Globus pallidus (tissue), 1 donor: ENCODE measurements at places on chromosomes 3 and 15.
A peak's percentile ranks its signal among the peaks of the same experiment; 100 is the strongest.

DNA sequence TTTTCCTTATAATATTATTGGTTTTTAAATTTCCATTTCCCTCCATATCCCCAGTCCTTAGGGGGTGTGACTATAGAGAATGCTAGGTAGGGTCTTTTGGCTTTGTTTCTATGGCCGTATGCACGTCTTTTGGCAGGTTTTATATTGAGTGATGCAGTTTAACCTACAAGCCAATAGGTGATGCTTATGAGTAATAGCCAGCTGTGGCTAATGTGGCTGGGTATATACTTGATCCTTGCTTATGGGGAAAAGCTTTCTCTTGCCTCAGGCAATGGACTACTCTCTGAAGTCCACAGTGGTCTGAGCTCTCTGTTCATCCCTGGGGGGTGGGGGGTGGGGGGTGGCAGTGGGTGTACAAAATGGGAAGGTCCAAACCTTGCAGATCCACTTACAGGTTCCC, 223.9 kb downstream of the MFSD1 start:
- DNase-seq, result no peak

GRCh38 chr15:100334015-100334414, 7.8 kb downstream of the ADAMTS17 start:
- no peak for DNase-seq

DNA sequence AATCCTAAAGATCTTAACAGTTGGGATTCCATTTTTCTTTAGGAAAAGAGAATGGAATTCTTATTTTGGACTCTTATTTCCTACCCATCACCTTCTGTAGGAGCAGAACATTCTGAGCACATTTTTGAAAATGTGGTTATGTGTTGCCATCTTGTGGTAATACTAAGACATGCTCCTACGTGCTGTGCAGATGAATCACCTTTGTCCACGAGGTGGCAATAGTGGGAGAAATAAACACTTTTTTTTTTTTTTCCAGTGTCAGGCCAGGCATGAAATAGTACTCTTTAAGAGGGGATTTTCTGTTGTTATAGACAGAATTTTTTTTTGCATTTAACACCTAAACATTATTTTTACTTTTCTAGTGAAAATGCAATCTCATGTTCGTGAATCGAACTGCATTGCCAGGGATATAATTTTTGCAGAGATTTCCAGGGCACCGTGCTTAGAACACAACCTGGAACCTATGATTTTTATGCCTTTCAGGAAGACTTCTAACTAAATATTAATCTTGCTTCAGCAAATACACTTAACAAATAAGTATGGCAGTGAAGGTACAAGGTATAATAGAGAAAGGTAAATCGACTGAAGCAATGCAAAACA, 196.6 kb downstream of the GAP43 start:
- DNase-seq, result peak; percentile 80

DNA sequence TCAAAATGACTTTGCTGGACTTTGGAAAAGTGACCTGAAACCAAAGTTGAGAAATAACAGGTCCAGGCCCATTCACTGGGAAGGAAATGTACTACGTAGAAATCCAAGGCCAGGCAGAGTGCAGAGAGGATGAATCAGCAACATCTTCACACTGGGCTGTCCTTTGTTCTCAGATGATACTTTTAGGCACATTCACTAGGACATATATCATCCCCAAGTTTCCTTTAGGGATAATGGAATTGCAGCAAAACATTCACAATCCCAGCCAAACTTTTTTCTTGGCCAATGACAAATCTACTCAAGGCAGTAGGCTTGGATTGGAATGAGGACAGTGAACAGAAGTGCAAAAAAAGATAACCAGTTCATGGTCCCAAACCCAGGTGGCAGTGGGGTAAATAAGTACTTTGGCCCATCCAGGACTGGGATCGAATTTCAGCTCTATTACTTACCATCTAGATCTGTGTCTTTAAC, 75.1 kb downstream of the CLDN11 start:
- DNase-seq, result no peak

DNA sequence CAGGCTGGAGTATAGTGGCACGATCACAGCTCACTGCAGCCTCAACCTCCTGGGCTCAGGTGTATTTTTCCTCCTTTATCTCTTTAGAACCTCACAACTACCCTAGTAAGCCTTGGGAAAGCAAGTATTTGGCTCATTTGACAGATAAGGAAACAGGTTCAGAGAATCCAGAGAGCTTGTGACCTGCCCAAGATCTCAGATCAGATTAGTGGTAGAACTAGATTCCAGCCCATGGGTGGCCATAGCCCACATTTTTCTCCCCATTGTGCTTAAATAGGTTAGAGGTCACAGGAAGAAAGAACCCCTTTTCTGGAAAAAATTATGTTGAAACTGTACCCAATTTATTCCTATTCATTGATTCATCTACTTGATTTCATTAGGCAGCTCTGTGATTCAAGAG, 64.3 kb downstream of the TSC22D2 start:
- no peak for DNase-seq

GRCh38 chr3:58180940-58181587, 29.7 kb downstream of the DNASE1L3 start:
- DNase-seq, result no peak

DNA sequence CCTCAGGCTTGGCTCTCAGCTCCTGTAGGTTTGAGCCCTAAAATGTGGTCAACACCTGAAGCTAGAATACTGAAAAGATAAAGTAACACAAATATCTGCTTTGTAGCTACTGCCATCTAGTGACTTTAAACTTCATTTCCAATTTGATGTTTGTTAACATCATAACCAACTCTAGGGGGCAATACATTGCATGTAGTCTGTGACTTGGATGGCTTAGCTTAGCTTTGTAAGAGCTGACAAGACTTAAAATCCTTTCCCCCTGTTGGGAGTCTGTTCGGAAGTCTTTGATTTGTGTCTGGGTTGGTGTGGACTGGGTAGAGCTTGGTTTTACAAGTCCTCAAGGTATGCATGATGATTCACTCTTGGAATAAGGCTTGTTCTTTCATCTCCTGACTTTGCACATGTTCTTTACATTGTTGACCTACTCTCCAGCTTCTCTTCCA, 51.7 kb downstream of the SCN11A start:
- peak; percentile 37 for DNase-seq

GRCh38 chr15:76062286-76062685, 2.5 kb downstream of the TMEM266 start:
- no peak for DNase-seq

GRCh38 chr3:180680097-180680430, 775 bp upstream of the CCDC39 start:
- DNase-seq, result peak; percentile 27

DNA sequence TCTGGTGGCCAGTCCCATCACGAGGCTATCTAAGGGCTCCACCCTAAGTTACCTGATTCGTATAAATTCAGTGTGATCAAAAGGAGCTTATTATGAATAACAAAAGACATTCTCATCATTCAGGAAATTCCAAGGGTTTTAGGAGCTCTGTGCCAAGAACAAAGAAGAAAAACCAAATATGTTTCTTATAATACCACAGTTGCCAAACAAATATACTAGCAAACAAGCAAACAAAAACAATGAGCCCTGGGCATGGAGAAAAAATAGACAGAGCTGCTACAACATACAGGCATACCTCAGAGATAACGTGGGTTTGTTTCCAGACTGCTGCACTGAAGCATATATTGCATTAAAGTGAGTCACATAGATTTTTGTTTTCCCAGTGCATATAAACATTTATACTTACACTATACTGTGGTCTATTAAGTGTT, 20.2 kb upstream of the CFAP161 start:
- DNase-seq, result no peak

DNA sequence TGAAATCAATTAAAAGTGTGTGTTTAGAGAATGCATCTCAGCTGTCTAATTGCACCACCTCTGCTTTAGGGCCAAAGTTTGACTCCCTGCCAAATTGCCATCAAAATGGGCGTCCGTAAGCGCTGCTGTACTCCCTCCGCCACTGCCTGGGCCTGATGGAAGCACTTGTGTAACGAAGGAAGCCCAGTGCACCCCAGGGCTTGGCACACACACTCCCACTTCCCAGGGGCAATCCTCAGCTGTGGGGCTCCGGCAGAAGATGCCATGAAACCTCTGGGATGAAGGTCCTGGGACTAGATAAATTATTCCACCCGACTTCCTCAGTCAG, 137.8 kb downstream of the RORA start:
- DNase-seq, result no peak

GRCh38 chr3:81352867-81353266, 408.6 kb downstream of the GBE1 start:
- DNase-seq, result peak; percentile 12

DNA sequence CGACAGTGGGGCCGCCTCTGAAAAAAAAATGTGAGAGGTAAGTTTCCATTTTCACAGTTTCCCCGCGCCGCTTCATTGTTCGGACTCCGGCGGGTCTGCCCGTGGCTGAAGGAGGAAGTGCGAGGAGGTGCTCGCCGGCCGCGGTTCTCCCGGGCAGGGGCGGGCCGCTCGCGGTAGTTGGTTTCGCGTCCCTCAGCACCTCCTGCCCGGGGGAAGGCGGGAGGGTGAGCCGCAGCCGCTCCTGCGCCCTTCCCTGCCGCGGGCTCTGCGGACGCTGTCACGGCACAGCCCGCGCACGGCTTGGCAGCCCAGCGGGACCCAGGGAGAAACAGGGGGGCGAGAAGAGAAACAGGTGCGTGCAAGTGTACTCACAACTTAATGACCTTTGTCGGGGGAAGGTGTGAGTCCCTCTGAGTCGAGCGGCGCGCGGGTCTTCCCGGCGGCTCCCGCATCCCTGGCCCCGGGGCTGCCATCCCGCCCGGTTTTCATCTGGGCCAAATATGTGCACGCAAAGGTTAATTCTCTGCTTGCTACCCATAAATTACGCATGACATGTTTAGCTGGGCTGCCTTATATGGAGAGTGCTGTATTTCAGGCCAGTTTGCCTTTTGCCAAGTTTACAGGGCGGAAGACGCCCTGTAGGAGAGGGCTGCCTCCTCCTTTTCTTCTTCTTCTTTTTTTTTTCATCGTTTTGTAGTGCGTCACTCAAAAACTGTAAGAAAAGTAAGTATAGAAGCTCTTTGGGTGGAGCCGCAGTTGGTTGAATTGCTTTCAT, 514 bp downstream of the MBNL1 start:
- peak; percentile 71 for DNase-seq

- DNase-seq, result no peak
Measured at GRCh38 chr15:23647421-23648370, at the start of gene MAGEL2. Gene MAGEL2 (minus strand): TSS chr15:23647867. CDS start chr15:23647742, 125 bp downstream.

DNA sequence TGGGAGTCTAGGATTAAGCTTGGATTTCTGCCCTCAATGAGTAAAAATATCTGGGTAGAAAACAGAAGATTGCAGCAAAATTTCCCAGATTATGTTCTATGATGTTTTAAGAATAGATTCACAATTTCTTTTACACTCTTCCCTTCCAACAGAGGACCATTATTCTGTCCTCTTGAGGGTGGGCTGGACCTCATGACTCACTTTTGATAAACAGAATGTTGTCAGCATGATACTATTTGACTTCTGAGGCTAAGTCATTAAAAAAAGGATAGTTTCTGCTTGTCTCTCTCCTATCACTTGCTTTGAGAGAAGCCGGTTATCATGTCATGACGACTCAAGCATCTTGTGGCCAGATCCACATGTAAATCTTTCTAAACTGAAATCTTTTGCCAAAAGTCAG, 396.2 kb upstream of the CDIN1 start:
- DNase-seq, result no peak

GRCh38 chr3:116139641-116140040, 305.6 kb downstream of the LSAMP start:
- peak; percentile 91 for DNase-seq

DNA sequence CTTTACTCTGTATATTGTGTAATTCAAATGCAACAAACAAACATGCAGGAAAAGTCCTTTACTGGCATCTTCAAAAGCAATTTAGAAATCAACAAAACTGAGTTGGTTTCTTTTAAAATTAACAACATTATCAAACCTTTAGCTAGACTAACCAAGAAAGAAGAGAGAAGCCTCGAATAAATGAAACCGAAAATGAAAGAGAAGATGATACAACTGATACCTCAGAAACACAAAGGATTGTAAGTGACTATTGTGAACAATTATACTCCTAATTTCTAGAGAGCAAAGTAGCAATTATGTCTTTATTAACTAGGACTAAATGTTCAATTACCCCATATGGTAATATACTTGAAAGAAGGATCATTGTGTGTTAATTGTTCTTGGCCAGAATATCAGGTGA, 49.2 kb upstream of the P3H2 start:
- no peak for DNase-seq

- DNase-seq, result peak; percentile 69
Measured at GRCh38 chr3:44439499-44440295, 37.8 kb downstream of the ZNF445 start.

DNA sequence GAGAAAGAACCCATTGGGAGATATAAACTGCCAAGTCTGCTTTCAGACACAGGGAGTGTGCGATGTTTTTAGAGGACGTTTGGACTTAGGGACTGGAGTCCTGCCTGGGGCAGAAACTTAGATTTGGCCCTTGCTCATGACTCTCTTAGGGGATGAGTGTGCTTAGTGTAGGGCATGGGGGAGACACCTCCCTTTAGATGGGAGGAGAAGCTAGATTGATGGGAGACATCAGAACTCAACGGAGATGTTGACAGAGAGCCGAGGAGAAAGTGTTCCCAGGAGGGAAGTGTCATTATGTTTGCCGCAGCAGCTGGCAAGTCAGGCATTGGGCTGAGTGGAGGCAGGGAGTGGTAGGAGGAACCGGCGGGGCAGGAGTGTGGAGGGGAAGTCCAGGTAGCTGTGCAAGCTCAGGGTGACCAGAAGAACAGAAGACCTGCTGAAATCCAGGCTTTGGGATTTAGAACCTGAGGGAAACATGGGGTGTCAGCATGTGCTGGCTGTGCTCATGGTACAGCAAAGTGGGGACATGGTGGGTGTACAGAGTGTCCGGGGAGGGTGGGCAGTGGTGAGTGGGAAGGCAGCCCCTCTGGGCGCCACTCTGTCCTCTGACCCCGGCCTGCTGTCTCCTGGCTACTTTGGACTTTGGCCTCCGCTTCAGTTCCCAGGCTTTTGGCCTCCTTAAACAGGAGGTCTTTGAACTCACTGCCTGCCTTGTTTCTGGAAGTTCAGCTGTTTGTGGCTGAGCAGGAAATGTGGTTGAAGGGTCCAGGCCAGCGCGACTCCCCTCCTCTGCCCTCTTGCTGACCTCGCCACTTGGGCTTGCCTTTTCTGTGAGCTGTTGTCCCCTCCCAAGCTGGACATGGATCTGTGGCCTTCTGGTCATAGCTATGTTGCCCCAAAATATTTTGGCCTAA, 324.0 kb upstream of the LRRFIP2 start:
- DNase-seq, result no peak

- DNase-seq, result no peak
Measured at GRCh38 chr15:71055461-71055860, 59.8 kb upstream of the THSD4 start.

DNA sequence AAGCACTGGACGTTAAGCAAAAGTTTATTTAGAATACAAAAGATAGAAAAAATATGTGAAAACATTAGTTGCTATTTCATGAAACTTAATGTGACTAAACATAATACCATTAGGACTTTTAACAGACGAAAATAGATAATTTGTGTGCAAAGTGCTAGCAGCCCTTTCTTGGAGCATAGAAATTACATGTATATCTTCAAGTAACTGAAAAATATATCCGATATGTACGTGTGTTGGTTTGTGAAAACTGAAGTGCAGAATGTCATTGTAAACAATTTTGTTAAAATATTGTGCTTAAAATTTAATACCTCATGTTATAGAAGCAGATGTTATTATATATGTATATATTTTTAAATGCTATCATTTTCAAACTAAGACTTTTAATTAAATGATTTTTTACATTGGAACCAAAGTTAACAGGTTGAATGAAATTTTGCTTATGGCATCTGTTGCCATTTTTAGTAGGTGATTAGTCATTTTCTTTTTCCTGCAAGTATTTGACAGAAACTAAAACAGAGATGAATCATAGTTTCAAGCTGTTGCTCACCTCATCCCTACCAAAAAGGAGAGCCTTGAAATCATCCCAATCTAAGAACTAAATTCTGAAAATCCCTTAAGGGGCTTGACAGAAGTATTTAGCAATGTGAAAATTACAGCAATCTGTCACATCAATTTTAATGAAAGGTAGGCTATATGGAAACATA, 334.8 kb downstream of the NAALADL2 start:
- no peak for DNase-seq
